ENCODE measurements at places on chromosomes 5 and 9.
A peak's percentile ranks its signal among the peaks of the same experiment; 100 is the strongest.

DNA sequence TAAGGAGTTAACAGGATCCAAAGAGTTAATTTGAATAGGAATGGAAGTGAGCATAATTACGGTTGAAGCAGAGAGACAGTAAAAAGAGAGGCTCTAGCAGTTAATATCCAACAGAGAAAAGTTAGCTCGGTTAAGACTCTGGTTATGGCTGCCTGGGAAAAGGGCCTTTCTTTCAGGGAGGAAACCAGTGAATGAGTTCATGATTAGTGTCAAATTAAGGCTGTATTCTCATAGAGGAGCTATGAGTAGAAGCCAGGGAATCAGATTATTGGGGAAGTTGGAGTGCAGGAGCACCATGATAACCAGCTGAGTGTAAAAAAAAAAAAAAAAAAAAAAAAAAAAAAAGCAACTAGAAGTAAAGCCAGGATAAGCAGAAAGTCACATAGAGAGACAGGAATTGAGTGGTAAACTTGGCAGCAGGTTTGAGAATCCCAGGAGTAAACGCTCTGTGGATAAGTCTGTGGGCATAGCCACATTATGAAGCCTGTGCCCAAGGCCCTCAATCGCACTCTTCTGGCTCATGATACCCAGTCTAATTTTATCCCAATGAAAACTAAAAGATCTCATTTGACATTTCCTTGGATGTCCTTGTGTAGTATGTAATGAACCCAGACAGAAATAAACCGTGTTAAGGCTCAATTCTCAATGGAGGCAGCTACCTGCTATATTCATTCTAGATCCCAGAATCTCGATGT, 372.6 kb upstream of the MPDZ start:
- no peak for DNase-seq

DNA sequence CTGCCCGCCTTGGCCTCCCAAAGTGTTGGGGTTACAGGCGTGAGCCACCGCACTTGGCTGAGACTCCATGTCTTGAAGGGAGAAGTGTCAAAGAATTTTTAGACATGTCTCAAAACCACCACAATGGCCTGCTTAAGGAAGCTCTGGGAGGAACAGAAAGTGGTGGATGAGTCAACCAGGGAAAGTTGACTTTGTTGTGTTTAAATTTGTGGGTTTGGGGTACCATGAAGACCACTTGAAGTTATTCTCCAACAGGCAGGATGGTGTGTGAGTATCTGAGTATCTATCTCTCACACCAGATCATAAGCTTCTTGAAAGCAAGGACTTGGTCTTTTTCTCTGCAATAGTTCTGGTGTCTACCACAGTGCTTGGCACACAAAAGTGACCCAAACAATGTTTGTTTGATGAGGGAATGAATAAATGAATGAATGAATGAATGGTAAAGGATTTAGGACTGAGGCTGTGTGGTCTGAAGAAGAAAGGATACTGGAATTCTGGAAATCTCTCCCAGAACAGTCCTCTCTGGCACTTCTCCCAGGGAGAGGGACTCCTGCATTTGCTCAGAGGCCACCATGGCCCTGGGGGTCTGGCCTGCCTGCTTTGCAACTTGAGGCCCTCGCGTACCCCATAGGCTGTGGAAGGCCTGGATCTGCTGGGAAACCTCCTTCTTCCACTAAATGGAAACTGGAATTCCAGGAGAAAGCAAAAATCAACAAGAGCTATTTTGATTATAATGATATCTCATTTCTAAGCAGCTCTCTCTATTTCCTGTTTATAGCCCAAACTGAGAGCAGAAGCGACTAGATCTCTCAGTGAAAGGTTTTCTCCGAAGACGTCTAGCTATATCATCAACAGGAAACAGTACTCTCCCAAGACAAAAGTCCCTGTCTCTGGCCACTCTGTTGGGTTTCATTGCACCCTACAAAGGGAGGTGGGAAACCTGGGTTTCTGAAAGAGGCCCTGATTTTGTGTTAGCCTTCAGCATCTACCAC, 187.9 kb downstream of the PALM2AKAP2 start:
- DNase-seq: peak; percentile 10

- no peak for DNase-seq
Observed at GRCh38 chr9:70367305-70367930, 47.0 kb downstream of the KLF9 start.

DNA sequence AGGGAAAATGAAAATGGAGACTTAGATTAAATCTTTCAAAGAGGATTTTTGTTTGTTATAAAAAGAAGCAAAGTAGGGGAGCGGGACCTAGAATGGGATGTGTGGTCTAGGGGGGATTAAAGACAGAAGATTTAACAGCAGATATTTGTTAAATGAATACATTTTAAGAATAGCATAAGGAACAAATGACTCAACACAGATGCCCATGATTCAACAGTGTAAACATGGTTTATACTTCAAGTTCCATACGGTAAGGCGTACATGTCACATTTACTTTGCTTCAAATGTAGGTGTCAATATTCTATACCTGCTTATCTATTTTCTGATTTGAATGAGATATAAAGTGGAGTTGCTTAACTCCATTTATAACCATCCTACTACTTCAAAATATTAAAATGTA, 1.5 kb downstream of the TICAM2 start:
- no peak for DNase-seq

DNA sequence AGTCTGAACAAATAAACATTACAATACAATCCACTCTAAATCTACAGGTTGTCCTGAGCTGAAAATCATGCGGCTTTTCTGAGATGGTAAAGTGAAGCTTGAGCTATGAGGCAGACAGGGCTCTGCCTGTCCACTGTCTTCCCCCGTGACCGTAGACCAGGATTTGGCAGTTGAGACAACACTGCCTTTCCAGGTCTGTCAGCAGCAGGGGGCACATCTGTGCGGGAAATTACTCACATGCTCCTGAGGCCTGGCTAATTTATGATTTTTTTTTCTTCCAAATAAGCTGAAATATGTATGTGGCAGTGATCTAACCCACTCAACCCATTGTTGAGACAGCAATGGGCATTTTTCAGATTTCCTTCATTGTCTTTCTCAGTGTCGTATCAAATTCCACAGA, 307.9 kb downstream of the FBXL7 start:
- no peak for DNase-seq

GRCh38 chr9:95666785-95667155, 150.0 kb upstream of the PTCH1 start:
- DNase-seq: no peak

- no peak for DNase-seq
Observed at GRCh38 chr5:103110403-103110802, 9.5 kb downstream of the GIN1 start.

GRCh38 chr5:133934822-133935666, 33.4 kb downstream of the C5orf15 start:
- no peak for DNase-seq

GRCh38 chr9:3793971-3794383, 268.2 kb upstream of the RFX3 start:
- DNase-seq: no peak

GRCh38 chr9:70563431-70564204, 149.2 kb upstream of the KLF9 start:
- peak; percentile 59 for DNase-seq

GRCh38 chr5:10354048-10354872, 765 bp downstream of the MARCHF6 start:
- peak; percentile 45 for DNase-seq

DNA sequence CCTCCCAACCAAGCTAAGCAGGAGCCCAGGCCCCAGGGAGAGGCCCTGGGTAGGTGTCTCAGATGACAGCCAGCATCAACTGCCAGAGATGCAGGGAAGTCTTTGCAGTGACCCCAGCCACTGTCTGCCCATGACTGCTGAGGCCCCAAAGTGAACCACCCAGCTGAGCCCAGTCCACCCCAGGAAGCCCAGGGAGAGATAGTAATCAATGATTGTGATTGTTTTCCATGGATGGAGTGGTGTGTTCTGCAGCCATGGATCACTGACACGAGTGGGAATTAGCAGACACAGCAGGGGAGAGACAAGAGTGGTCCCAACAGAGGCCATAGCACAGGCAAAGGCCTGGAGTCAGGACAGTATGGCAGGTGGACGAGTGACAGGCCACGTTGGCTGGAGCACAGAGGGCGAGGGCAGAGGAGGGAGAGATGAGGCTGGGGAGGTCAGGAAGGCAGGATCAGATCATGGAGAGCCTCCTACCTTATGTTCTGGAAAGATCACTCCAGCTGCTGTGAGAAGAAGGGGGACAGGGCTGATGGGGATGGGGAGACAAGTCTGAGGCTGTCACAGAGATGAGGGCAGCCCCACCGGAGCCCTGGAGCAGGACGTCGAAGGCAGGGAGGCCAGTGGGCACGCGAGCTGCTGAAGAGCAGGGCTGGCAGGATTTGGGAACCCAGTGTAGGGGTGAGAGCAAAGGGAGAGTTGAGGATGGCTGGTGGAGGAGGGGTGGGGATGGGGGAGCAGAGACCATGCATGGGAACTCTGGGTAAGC, 14.5 kb downstream of the ABO start:
- DNase-seq: no peak

GRCh38 chr5:127343866-127344265, 53.3 kb downstream of the MEGF10 start:
- no peak for DNase-seq

DNA sequence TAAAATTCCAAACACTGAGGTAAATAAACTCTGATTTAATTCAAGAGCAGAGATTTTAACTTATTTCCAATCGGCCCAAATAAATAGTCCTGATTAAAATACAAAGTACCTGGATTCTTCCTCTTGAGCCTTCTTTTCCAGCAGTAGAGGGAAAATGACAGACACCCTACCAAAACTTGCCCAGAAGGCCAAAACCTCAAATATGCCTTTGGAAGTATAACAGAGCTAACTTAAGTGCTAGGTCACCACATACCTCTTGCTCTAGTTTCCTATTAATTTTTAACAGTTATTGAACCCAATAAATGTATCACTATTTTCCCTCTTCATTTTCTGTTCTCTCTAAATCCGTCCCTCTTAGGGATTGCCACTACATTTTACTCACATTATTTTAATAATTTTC, 1.4 kb downstream of the BAAT start:
- DNase-seq: no peak

DNA sequence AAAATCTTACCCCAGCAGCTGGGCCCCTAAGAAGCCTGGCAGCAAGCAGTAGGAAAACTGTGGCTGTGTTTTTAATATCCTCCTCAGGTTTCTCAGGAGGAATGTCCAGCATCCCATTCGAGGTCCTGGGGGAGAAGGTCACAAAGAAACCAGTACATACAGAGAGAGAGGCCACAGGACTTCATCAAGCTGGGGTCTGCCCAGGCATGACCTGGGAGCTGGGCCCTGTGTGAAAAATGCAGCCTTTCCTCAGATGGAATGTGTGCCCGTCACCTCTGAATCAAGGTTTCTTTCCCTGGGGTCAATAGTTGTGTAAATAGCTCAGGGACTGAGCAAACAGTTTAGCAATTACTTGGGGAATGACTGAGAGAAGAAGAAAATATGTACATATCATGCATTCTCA, 33.9 kb upstream of the RAD23B start:
- no peak for DNase-seq

GRCh38 chr9:97703437-97704344, 6.6 kb upstream of the XPA start:
- DNase-seq: peak; percentile 40

DNA sequence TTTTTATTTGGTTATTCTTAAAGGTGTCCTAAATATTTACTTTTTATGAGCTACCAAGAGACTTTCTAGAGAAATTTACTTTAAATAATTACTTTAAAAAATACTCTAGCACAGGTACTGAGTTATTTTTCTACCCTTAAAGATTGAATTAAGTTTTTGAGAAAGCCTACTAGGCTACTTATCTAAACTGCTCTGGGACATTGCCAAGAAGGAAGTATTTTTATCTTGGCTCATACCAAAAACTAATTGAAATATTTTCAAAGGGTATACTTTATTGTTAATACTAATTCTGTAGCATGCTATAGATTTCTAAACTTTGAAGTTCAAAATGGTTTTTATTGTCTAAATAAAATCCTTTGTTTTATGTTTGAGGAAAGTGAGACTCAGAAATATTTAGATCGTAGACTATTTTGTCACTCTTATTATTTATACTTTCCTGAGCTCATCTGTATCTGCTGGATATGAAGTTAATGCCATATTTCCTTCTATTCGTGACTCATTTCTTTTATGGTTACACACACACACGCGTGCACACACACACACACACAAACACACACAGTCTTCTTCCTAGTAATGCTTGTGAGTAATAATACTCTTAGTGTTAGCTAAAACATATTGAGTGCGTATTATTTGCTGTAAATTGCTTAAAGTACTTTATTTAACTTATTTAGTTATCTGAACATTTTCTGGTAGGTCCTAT, 89.5 kb downstream of the MAN2A1 start:
- no peak for DNase-seq

- no peak for DNase-seq
Observed at GRCh38 chr5:95076395-95077185, 208.3 kb downstream of the MCTP1 start.

GRCh38 chr9:136193891-136194279, 11.0 kb downstream of the LHX3 start:
- no peak for DNase-seq

- DNase-seq: no peak
Observed at GRCh38 chr9:27572061-27572460, 1.2 kb downstream of the C9orf72 start.

DNA sequence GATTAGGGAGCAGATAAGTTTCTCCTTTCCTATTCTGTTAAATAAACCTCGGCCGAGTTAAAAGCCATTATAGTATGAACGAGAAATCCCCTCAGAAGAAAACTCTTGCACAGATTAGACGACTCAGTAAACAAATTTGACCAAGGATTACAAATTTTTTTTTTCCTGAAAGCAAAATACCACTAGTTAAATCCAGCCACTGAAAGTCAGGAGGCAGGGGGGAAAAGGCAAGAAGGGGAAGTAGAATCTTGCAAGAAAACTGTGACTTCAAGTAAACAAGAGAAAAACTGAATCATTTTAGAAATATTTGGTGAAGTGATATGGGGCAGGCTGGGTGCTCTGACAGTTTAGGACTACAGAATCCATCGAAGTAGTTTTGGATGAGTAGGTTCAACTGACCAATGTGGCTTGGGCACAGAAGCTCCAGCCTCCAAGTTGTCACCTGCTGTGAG, 251.0 kb downstream of the DENND1A start:
- DNase-seq: no peak

- DNase-seq: no peak
Observed at GRCh38 chr9:131298341-131298740, 8.8 kb downstream of the PLPP7 start.

- no peak for DNase-seq
Observed at GRCh38 chr9:70615464-70616138, 201.1 kb upstream of the KLF9 start.

DNA sequence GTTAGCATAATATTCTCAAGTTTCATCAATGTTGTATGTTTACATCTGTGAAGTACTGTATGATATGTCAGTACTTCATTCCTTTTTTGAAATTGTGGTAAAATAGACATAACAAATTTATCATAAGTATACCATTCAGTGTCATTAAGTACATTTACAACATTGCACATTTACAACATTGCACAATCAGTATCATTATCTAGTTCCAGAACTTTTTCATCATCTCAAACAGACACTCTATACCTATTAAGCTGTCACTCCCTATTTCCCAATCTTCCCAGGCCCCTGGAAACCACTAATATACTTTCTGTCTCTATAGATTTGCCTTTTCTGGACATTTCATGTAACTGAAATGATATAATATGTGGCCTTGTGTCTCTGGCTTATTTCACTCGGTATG, 75.1 kb upstream of the ATG10 start:
- DNase-seq: no peak

GRCh38 chr5:149030392-149030791, 32.5 kb downstream of the SH3TC2 start:
- DNase-seq: no peak
